T-helper 2 cell (primary cell): ENCODE measurements at places on chromosomes 2 and 18.

- DNase-seq = no peak
Observed at GRCh38 chr2:28750316-28751251, 1.0 kb upstream of the PPP1CB start.

- no peak for DNase-seq
Observed at GRCh38 chr2:231535961-231536360, 5.7 kb upstream of the NMUR1 start.

DNA sequence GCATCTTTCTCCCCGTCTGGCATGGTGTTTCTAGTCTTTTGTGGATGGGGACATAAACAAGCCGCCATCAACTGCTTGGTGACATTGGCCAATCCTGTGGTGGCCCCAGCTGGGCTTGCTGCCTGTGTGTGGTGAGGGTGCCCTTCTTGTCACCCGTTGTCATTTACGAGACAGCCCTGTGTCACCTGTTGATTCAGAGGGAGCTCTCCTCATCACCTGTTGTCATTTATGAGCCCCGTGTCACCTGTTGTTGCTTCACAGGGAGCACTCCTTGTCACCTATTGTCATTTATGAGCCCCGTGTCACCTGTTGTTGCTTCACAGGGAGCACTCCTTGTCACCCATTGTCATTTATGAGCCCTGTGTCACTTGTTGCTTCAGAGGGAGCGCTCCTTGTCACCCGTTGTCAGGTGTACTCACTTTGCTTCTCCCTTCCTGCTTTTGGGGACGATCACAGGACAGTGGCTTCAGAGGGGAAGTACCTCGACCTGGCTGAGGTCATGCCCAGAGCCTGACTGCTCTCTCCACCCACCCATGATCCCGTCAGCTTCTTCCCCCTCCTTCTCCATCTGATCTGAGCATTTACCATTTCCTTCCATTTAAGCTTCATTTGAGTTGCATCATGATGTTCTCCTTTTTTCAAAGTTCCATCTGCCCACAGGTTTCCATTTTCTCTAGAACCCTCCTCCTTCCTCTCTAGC lies 29.1 kb downstream of the HPCAL1 start:
- DNase-seq = no peak

DNA sequence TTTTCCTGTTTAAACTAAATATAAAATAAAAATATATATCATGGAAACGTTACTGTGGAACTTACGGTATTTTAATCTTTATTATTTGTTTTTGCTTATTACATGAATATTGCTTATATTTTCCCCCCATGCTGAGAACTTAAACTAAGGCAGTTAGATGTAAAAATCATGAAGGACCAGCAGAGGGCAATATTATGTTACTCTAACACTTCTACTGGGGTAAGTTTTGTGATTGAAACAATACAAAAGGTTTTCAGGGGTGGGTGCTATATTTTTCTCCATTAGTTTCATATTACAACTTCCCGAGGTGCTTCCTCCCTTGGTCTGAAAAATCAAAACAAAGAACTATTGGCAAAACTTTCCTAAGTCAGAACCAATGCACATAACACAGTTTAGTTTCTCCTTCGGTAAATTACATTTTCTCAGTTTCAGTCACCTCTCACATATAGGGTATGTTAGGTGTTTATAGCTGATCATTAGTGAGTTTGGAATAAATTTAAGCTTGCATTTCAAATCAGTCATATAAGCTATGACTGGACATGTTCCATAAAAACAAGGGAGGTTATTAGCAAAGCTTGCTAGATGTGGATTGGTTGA lies 54.8 kb downstream of the ZNF407 start:
- no peak for DNase-seq

GRCh38 chr2:217367464-217367863 lies 507.6 kb upstream of the TNP1 start:
- no peak for DNase-seq

DNA sequence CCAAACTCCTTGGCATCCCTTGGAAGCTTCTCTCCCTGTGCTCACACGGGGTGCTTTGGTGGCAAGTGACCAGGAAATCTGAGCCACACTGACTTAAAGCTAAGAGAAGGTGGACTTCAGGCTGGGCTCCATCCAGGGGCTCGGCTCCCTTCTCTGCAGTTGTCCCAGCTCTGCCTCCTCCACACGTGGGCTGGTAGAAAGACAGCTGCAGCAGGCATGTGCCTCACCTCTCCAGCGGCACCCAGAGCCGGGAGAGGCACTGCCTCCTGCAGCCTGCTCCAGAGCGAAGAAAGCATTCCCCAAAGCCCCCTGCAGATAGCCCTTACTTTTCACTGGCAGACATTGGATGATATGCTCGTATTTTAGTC lies 11.3 kb downstream of the KCNF1 start:
- no peak for DNase-seq

GRCh38 chr2:236286873-236287545 lies 22.8 kb upstream of the ASB18 start:
- DNase-seq = no peak

DNA sequence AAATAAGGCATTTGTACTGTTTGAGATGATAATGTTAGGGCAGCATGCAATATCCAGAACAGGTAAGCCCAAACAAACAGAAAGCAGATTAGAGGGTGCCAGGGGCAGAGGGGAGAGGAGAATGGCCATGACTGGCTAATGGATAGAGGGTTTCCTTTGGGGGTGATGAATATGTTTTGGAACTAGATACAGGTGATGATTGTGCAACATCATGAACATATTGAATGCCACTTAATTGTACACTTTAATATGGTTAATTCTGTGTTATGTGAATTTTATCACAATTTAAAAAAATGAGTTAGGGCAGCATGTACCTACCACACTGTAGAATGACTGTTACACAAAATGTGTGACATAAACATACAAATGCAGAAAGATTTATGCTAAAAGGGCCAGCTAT lies 255.5 kb upstream of the FN1 start:
- DNase-seq = no peak

GRCh38 chr2:137638932-137639331 lies 325.3 kb upstream of the HNMT start:
- DNase-seq = no peak

- peak; percentile 32 for DNase-seq
Observed at GRCh38 chr18:62839874-62840713, 124.8 kb downstream of the PHLPP1 start.

DNA sequence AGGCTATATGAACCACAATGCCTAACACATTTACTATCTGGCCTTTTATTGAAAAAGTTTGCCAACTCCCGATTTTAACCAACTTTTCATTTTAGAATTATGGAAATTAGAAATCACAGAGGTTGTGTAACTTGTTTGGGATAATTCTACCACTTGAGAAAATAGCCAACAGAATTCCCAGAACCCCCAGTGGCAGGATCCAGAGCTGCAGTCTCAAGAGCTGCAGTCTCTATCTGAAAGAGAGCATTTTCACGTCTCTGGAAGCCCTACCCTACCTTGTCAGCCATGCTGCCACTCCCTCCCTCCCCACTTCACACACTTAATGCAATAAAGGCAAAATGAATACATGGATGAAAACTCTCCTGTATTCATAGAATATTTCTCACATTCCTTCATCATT lies 23.4 kb upstream of the TSPYL6 start:
- no peak for DNase-seq

DNA sequence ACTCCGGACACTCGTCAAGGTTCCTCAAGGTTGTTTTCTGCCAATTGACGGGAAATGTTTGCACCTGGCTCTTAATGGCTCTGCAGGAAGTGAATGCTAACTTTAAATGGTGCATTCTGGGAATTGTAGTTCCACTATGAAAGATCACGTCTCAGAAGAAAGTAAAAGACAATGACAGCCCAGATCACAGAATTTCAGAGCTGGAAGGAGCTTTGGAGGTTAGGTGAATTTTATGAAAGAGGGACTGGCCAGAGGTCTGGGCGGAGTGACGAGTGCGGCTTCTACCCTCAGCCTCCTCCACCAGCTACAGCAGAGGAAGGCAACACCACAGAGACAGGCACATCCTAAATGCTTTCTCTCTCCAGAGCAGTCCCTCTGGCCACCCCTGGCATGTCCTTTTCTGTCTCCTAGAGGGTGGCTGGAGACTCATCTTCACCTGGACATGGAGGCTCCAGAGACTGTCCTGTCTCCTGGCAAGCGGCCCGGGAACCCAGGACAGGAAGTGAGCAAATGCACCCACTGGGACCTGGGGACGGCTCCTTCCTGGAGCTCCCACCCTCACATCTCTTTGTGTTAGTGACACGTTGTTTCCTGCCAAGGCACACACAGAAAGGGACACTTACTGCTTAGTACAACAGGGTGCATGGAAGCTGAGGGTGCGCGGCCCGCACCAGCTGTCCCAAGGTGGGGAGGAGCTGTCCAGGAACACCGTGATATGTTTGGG lies 19.4 kb downstream of the THAP4 start:
- peak; percentile 38 for DNase-seq

DNA sequence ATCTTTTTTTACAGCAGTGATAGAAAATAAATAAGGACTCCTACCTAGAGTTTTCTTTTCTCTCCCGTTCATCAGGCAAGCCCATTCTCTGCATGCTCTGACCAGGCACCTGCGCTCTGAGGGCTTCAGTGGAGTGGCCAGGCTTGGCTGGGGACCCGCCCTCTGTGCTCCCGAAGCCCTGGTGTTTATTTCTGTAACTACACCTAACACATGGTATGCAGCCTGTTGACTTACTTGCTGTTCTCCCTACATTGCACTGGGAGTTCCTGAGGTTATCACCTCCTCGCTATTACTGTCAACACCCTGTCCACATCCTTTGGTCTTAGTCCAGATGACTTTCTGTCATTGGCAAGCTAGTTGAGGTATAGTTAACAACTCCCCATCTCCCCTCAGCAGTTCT lies 317.7 kb downstream of the LPIN1 start:
- no peak for DNase-seq

DNA sequence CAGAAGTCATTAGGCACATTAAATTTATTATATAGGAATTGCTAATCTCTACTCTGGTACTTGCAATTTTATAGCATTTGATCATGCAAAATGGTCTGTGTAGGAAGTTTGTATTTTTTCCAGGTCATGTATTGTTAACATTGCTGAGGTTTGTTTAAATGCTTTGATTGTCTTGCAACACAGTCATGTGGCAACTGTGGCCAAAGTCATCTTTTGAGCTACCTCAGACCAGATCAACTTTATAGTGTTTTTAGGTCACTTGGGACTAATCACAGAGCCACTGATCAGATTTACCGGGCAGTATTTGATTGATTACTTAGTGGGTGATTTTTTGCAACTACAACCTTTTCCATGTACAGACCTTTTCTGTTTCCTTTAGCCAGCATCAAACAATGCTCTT lies 3.7 kb downstream of the SERPINB5 start:
- DNase-seq = no peak

DNA sequence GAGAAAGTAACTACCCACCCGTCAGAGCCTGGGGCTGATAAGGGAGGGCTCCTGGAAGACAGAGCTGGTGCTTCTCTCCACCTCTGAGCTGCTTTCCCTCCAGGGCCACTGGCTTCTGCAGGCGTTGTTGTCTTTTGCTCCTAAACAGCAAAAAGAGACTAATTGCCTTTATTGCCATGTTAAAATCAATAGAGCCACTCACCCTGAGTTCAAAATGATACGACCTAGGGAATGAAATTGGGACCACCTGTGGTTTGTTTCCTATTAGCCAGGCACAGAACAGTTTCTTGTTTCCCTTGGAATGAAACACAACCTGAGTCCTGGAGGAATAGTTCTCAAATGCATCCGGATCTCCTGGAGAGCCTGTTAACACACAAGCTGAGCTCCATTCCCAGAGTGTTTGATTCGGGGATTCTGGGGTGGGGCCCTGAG lies 45.8 kb downstream of the TCF7L1 start:
- DNase-seq = no peak

DNA sequence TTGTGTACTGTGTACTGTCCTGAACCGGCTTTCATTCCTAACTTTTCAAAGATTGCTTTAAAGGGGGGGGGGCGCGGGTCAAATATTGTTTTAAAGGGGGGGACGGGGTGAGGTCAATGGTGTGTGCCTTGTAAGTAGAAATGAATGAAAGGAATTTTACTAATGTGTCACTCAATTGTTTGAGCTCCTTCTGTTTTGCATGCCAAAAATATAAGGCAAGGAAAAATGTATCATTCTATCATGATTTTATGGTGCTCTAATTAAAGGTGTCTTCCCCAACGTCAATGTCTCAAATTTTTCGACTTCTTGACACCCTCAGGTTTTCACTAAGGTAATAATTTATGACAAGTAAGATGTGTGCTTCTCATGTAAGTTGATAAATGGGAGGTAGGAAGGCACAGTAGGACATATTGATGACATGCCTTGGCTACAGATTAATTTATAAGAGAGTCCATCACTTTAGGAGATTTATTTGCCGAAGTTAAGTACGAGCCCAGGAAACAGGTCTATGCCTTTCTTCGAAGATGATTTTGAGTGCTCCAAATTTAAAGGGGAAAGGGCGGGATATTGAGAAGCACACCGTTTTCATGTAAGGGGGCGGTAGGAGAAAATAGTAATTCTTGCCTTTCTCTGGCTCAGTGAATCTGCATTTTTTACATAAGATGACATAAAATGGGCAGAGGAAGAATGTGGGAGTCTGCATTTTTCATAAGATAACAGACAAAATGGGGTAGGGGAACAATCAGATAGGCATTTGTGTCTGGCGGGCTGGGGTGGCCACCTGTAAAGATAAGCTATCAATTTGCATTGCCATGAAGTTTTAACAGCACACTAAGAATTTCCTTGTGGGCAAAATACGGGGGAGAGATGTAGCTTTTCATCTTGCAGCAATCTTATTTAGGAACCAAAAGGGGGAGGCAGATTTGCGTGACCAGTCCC lies 1.2 kb upstream of the TRAPPC8 start:
- peak; percentile 18 for DNase-seq

DNA sequence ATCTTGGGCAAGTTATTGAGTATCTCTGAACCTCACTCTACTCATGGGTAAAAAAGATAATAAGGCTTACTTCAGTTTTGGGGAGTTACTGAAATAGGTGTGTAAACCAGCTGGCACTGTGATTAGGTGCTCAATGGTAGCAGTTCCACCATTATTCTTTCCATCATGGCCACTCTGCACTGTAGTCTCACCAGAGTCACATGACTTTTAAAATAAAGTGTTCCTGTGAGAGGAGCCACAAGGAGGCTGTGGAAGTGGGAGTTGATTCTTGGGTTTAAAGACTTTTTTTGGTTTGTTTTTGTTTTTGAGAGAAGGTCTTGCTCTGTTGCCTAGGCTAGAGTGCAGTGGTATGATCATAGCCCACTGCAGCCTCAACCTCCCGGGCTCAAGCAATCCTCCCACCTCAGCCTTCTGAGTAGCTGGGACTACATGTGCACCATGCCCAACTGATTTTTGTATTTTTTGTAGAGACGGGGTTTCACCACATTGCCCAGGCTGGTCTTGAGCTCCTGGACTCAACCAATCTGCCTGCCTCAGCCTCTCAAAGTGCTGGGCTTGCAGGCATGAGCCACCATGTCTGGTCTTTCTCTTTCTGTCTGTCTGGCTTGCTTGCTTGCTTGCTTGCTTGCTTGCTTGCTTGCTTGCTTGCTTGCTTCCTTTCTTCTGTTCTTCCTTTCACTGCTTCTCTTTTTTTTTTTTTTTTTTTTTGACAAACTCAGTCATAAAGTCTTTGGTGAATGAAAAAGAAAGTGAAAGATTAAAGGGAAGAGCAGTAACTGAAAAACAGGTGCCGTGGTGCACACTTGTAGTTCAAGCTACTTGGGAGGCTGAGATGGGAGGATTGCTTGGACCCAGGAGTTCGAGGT lies 21.2 kb upstream of the ACVR1 start:
- DNase-seq = no peak
